ENCODE measurements at places on chromosomes 11 and 22.

GRCh38 chr11:16403851-16404250, 47.5 kb upstream of the SOX6 start:
- no peak for DNase-seq

DNA sequence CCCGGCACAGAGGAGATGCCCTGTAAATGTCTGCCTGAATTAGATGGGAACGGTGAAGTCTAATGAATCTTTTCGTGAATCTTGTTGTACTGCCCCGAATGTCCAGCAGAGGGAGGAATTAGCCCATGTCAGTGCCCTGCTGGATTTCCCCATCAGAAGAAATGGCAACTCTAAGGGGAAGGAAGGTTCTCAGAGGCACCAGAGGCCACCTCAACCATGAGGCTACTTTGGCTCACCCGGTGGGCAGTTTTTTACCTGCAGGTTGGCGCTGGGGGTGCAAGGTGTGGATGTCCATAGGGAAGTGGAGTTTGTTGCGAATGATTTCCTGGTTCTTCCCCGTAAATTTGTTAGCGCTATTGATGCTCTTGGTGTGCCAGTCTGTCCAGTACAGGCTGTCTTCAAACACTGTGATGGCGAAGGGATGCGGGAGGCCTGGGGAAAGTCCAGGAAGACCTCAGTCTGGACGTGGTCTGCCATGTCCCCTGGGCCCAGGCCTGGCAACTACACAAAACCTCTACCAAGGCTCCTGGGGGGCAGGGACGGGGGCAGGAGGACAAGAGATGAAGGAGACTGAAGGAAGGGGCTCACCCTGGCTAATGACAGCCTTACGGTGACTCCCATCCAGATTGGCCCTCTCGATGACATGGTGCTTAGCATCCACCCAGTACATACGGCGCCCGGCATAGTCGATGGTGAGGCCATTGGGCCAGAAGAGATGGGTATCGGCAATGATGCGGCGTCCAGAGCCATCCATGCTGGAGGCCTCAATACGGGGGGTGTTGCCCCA, 28.5 kb downstream of the LRP4 start:
- no peak for DNase-seq

GRCh38 chr11:38013157-38013556, 1415.1 kb upstream of the RAG2 start:
- no peak for DNase-seq

DNA sequence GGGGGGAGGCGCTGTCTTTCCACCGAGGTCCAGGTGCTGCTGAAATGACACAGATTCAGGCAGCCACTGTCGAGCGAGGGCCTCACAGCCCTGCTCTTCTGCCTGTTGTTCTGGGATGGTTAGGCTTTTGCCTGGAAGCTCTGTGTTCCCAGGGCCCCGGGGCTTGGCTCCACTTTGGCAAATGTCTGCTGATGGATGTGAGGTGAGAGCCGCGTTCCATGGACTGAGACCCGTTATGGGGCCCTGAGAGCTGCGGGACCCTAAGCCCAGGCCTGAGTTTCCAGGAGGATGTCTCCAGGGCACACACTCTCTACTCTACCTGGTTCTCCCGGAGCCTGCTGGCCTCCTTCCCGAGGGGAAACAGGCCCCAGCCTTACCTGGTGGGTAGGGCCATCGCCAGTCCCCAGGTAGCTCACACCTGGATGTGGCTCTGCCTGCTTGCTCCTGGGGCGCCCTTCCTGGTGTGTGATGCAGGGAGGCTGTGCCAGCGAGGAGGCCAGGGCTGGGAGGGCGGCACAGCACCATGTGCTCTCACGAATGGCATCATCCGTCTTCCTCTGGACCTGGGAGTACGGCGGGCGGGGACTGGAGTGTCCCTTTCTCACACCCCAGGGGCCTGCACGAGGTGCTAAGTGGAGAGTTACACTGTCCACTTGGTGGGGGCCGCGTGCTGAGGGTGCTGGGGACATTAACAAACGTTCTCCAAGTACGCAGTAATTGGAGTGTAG, 435.5 kb downstream of the TBC1D22A start:
- DNase-seq: peak; percentile 88

- DNase-seq: no peak
Observed at GRCh38 chr11:18608376-18608775, 8.8 kb downstream of the MISFA start.

GRCh38 chr11:133215596-133216230, 316.6 kb downstream of the OPCML start:
- DNase-seq: peak; percentile 34

DNA sequence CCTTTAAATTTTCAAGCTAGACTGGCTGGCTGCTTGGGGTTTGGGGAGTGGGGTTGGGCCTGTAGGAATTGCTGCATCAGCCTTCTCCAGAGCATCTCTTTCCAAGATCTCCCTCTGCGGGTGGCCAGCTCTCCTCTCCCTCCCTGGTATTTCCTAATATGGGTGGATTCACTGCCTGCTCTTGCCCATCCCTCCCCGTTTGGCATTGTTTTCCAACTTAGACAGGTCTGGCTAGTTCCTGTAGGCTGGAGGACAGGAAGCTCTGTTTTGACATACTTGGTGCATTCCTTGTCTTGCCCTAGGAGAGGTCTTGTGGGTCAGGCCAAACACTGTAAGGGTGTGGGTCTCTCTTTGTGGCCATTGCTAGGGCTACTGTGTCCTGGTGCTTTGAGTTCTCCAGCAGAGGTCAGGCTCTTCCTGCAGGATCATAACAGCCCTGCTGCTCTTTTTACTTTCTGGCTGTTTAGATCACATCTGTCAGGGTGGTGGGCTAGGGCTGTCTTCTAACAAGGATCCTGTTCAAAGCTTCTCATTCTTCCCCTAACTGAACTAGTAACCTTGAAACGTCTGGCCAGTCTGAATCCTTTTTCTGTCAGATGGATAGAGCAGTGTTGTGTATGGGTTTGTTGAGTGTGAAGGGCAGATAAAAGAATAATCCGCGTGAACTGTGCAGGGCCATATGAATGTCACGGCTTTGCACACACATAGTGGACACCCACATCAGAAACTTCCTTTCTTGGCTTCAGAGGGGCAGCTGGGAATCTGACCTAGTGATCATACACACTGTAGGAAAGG, 18.3 kb upstream of the MICALL1 start:
- DNase-seq: no peak

DNA sequence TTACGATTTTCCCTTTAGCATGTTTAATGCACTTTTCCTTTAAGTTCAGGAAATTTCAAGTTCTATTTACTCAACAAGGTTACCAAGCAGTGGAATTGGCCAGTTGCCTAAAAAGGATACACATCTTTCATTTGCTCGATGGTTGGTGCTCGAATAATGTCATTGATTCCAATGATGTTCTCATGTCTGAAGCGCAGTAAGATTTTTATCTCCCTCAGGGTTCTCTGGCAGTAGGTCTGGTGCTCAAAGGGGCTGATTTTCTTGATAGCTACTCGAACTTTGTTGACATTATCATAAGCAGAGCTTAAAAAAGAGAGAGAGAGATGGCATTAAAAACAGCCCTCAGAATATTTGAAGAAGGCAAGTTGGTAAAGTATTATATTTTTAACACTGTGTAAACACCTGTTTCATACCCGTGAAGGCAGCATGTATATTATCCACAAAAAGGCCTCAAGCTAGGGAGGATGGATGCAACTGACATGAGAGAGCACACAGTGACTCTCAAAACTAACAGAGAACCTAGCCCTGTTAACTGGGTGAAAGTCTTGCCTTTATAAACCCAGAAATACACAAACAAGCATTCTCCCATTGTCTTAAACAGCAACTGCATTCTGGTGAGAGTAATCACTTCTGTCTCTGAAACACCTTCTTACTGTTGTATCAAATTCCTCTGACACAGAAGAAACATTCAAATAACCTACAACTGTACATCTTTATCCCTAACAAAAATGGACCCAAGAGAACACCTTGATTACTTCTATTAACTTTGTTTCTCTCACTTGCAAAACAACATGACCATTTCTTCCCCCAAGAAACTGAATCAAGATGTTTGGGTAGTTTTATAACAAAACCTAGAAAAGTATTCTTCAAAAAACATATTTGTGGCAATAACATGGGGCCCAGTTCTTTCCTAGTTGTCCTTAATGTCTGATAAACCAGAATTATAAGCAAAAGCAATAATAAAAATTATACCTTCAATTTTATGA, 59.6 kb downstream of the MAPK1 start:
- no peak for DNase-seq
